ENCODE measurements at places on chromosomes 11 and 22.

DNA sequence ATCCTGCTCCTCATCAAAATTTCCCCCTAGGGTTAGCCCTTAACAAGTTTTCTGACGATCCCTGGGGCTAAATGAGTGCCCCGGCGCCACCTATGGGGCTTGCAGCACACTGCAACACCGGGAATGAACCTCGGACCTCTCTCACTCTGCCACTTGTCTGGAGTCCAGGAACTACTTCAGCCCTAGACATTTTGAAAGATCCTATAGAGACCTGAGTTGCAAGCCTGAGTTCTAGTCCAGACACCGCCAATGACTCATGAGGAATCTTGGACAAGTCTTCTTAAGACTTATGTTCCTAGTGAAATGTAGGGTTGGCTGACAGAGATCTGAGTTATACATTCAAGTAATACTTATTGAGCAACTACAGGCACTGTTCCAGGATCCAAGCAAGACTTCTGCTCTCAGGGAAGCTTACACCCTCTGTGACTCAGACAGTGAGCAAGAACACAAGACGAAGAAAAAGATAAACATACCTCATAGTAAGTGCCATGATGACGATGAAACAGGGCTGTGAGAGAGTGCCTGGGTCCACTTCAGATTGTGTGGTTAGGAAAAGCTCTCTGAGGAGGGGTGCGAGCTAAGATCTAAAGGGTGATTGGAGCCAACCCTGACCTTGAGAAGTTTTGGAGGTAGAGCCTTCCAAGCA is 10.2 kb upstream of the STK33 start:
- peak; percentile 18 for DNase-seq

DNA sequence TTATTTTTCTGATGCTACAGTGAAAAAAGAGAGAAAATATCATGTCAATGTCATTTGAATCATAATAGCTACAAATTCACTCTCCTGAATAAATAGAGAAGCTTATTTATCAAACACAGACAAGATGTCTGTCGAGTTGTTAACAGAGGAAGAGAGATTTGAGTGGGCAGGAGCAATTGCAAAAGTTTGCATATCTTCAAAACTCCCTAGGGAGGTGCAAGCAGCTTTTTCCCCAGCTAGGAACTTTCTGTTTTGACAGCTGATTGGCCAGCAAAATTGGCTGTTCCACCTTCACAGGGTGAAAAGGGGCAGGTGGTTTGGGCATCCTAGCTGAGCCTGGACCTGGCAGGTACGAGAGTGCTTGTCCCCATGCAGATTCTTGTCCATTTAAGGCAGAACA is 98.2 kb downstream of the NTM start:
- no peak for DNase-seq

DNA sequence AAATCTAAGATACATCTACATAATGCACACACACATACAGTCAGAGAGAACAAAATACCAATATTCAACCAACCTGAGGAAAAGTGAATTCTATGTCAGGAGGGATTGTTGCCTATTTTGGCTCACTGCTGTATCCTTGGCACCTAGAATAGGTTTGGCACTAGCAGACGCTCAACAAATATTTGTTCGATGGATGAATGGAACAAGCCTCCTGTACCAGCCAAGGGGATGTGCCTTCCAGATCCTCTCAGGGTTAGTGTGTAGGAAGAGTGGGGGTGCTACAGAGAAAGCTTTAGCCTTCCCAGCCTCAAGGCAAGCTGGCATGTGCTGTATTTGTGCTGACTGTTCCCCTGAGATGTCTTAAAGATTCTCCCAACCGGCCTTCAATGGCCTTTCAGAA is 23.3 kb upstream of the POU2AF1 start:
- DNase-seq: no peak

- no peak for DNase-seq
Observed at GRCh38 chr22:27994481-27995331, 75.7 kb upstream of the PITPNB start.

- DNase-seq: no peak
Observed at GRCh38 chr11:100908746-100909145, 220.9 kb downstream of the PGR start.

DNA sequence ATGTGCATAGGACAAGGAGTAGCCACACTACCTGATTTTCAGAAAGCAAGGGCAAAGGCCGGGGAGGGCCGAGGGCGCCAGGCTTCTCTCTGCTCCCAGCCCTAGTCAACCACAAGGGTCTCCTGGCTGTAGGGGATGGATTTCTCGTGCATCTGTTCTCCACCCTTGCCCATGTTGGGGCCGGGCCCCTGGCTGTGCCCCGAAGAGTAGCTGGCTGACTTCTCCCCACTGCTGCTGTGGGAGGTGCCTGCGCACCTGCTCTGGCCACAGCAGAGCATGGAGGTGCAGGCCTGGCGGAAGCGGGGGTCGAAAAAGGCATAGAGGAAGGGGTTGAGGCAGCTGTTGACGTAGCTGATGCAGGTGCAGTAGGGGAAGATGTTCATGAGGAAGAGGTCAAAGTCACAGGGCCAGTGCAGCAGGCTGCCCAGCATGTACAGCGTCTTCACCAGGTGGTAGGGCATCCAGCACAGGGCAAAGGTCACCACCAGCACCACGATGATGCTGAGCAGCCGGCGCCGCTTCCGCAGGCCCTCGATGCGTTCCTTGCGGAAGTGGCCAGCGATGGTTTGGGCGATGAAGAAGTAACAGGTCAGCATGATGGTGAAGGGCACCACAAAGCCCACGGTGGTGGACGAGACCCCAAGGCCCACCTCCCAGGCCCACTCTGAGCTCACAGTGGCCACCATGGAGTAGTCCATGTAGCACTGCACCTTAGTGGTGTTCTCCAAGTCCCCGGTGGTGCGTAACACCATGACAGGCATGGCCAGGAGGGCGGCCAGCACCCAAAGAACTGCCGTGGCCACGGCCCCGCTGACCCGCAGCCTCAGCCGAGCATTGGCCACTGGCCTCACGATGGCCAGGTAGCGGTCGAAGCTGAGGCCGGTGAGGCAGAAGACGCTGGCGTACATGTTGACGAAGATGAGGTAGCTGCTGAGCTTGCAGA is 1.0 kb downstream of the APLNR start:
- no peak for DNase-seq
